ENCODE measurements at places on chromosomes 16 and 17.

DNA sequence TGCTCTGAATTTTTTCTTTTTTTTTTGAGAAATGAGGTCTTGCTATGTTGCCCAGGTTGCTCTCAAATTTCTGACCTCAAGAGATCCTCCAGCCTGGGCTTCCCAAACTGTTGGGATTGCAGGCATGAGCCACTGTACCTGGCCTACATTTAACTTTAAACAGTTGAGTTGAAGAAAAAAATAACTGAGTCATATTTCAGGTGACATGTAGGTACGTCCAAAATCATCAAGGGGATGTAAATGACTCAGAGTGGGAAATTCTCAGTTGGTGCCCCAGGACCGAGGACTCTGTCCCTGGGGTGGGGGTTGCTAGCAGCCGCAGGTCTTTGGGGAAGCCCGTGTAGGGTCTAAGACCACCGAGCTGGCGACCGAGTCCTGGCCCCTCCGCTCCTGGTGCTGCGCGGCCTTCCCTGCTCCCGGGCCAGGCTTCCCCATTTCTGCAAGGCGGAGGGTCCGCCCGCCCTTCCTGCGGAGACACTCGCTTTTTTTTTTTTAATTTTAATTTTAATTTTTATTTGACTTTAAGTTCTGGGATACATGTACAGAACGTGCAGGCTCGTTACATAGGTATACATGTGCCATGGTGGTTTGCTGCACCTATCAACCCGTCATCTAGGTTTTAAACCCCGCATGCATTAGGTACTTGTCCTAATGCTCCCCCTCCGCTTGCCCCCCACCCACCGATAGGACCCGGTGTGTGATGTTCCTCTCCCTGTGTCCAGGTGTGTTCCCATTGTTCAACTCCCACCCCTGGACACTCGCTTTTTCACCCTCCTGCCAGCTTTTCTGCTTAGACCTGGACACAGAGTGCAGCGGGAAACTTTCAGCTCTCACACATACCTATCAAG is 12.7 kb upstream of the N4BP1 start:
- DNase-seq: no peak

DNA sequence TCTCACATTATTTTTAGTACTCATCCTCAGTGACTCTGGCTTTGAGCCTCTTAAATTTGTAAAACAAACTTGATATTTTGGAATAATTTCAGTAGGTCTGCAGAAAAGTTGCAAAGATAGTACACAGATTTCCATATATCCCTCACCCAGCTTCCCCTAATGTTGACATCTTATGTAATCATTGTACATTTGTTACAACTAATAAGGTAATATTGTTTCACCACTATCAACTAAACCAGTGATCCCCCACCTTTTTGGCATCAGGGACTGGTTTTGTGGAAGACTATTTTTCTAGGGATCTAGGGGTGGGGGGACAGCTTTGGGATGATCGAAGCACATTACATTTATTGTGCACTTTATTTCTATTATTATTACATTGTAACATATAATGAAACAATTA is 391.2 kb downstream of the CA10 start:
- no peak for DNase-seq

DNA sequence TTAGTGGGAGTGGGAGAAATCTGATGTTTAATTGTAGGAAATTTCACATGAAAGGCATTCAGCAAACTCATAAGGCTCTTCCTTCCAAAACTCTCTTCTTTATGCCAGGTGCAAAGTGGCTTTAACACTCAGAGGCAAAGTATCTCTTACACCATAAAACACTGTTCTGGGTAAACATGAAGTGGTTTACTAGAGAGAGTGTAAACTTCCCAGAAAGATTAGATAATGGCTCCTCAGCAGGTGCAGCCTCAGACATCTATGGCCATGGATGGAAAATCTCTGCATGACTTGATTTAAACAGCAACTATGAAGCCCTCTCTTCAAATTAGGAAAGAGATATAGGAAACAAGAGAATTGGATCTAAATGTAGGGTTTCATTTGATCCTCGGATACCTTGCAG is 583.1 kb upstream of the SALL1 start:
- no peak for DNase-seq

- no peak for DNase-seq
These were observed 116.6 kb upstream of the C17orf78 start for GRCh38 chr17:37259030-37259735.

GRCh38 chr16:46709469-46710005 is 20.1 kb downstream of the ORC6 start:
- DNase-seq: no peak

GRCh38 chr16:74817851-74818250 is 43.2 kb upstream of the FA2H start:
- DNase-seq: no peak

GRCh38 chr17:28290703-28291102 is 28.3 kb upstream of the TMEM97 start:
- no peak for DNase-seq

- DNase-seq: no peak
These were observed 71.5 kb downstream of the TNFRSF13B start for GRCh38 chr17:16900288-16900882.

DNA sequence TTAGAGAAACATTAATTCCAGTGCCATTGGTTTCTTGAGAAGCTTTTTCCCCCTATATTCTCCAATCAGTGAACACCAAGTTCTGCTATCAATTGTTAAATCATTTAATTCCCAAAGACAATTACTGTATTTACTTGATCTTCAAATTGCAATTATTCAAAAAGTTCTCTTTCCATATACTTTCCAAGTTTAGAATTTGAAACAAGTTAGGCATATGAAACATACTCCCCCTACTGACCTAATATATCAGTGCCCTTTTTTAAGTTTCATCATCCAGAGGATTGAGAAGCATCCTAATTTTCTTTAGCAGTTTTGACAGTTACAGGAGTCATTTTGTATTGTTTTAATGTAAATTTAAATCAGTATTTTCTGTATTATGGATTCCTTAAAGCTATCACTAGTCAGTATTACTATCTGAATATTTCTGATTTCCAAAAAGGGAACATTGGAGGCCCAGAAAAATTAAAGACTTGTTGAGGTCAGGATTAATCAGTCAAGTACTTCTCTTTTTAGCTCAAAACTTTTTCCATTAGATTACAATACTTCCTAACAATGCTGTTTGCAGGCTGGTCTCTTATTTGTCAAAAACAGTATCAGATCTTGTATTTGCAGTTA is 16.3 kb downstream of the MEIOC start:
- no peak for DNase-seq

DNA sequence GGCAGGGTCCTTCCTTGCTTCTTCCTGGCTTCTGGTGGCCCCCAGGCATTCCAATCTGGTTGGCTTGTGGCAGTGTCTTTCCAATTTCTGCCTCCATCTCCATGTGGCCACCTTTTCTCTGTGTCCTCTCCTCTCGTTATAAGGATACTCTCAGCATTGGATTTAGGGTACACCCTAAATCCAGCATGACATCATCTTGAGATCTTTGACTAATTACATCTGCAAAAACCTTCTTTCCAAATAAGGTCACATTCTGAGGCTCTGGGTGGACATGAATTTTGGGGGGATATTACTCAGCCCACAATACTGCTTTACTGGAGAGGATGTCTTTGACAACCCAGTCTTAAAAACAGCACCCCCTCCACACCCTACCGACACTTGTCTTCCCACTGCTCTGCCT is 18.9 kb upstream of the CFAP20 start:
- DNase-seq: no peak

GRCh38 chr17:67549820-67550219 is 167.9 kb upstream of the NOL11 start:
- no peak for DNase-seq

GRCh38 chr16:81610144-81610842 is 165.7 kb downstream of the CMIP start:
- no peak for DNase-seq

GRCh38 chr17:63774969-63775265 is 947 bp downstream of the DDX42 start:
- DNase-seq: peak; percentile 74

DNA sequence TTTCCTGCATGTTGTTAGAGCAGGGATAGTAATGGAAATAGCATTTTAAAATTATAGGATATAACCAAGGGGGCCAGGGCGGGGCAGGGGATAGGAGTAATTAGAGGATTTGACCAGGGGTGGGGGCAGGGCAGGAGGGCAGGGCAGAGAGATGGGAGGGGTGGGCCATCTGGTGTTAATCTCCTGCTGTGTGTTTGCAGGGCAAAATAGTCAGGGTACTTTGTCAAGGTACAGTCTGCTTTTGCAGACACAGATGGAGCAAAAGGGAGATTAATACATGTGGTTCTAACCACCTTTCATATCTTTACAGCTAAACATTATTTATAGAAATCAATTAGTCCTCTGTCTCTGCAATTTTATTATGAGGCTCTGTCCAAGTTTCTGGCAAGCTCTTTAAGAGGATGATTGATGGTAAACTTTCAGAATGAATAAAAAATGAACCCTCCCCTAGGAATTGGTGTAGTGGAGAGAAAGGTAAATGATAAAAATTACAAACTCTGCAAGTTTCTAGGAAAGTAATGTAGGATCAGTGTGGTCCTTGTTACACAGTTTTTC is 6.6 kb downstream of the ANKFN1 start:
- no peak for DNase-seq

GRCh38 chr16:85982563-85982939 is 83.6 kb downstream of the IRF8 start:
- DNase-seq: no peak

DNA sequence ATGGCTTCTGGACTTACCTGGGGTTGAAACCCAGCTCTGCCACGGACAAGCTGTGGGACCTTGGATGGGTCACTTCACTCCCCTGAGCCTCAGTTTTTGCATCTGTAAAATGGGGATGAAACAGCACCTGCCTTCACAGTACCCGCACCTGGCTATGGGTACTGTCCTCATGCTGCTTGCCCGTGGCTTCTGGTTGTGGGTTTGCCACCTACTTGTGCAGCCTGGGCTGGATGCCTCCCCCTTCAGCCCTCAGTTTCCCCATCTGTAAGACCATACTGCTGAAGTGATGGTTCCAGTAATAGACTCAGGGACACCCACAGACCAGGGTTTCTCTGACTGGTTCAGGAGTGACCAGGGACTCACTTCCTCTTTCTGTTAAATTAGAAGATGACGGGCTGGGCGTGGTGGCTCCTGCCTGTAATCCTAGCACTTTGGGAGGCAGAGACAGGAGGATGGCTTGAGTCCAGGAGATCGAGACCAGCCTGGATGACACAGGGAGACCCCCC is 9.4 kb downstream of the GLIS2 start:
- DNase-seq: no peak

DNA sequence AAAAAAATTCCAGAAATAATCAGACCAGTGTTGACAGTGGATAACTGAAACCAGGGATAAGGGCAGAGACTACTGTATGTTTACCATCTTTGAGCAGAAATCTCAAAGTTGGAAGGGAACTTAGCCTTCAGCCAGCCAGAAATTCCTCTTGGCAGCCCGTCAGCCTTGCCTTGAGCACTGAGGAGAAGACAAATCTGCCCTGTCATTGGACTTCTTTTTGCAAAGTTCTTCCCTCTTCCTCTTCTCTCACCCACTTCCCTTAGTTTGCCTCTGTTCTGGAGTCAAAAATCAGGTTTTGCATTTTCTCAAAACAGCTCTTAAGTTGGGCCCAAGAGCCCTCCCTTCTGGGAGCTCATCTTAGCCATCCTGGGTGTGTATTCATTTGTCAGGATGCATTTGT is 6.2 kb downstream of the TUFM start:
- DNase-seq: no peak

DNA sequence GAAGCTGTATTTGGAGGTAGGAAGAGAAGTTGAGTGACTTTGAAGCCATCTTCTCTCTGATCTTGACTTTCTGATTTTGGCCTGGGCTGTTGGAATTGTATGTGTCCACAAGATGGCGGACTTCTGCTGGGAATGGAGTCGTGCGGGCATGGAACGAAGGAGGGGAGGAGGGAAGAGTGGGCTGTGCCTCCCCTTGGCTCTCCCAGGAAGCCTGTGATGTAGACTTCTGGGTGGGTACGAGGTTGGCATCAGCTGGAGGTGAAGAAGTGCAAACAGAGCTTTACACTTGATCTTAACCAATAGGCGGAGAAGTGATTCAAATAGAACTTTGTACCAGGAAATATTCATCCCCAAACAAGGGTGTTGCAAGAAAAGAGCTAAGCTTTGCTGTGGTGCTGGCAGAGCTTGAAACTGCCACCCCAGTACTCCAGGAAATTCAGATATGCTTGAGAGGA is 7.4 kb upstream of the TMEM220 start:
- peak; percentile 71 for DNase-seq

- DNase-seq: no peak
These were observed 327.9 kb downstream of the HS3ST4 start for GRCh38 chr16:26019381-26020242.

Data from activated CD4-positive, alpha-beta T cell treated with anti-CD3 and anti-CD28 coated beads, Interleukin-2, amount 10 ng/mL, durations not matched to agents 24 days and 14 days (primary cell).